ENCODE measurements at places on chromosomes 2 and 18.

DNA sequence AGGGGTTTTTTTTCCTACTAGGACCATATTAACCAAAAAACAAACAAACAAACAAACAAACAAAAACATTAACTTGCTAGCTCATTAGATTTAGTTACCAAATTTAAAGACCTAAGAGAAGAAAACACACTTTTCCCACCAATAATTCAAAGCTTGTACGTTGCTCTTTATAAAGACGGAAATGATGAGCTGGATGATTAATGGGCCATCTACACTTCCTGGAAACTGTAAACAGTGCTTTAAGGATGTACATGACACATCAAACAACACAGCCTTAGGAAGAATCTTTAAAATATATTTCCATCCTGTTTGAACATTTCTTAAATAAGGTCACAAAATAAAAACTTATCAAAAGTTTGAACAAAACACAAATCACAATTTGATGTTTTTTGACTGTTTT lies 982 bp downstream of the BMP10 start:
- no peak for DNase-seq

DNA sequence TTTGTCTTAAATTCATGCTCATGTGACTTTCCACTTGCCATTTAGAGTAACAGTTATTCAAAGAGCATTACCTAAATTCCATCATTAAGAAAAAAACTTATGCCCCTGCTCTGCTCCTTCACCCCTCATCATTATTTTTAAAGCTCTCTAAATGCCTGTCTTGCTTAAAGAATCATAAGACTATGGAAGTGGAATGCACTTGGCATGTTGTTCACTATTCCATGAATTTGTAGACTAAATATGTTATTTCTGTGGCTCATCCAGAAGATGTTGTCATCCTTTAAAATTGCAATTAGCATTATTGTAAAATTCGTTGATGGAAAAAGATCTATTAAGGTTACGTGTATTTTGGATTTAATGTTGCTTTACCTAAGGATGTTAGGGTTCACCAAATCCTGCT lies 61.8 kb downstream of the FMNL2 start:
- no peak for DNase-seq

DNA sequence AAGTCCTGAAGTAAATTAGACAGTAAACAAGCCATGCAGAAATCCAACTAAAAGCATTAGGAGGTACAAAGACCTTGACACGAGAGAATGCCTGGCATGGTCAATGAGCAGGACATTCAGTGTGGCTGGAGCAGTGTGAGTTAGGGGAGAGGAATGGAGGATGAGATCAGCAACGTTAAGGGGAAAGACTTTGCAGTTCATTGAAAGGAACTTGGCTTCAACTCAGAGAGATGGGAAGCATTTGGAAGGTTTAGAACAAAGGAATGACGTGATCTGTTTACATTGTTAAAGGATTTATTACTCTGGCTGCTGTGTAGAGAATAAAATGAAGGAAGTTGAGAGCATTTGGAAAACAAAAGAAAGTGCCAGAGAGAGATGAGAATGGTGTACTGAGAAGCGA lies 621.3 kb downstream of the XIRP2 start:
- DNase-seq: no peak

DNA sequence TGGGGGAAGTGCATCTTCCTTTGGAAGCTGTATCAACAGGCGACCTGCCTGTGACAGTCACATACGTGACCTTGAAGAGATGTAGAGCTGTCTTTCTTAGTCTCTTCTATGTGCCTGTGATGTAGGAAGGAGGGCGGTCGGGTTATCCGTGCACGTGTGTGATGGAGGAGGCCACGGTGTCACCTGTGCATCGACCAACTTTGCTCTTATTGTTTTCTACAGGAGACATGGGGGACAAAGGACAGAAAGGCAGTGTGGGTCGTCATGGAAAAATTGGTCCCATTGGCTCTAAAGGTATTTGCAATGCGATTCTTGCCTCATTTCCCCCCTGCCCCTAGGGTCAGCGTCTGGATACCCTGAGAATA lies 20.7 kb upstream of the ALLC start:
- DNase-seq: no peak

DNA sequence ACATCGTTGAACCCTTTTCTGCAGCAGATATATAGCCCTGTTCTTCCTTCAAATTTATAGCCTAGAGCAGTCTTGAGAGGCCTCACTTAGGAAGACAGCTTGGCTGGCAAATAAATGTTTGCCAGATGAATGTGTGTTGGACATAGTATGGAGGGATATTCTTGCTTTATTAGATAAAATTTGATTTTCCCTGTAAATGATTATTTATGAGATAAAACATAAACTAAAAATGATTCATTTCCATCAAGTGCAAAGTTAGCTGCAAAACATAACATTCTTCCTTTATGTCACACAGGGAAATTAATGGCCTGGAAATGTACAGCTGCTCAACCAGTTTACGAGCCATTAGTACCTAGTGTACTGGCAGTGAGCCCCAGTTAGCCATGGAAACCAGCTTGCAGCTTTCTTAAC lies 82.5 kb downstream of the LIMS1 start:
- DNase-seq: peak; percentile 75

DNA sequence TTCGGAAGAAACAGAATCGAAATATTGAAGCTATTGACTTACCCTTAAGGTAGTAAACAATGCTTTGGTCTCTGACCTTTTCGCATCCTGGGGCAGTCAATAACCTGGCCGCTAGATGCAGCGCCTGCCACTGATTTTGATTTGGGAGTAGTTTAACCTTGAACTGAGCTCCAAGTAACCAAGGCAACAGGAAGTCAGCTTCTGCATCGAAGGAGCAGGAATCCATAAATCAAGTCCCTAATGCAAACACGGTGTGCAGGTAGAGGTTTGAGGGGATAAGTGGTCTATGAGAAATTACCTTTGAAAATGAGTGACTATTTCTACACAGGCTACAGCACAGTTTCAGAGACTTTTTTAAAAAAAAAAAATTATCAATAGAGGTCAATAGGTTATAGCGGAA lies 353.5 kb downstream of the SETBP1 start:
- DNase-seq: no peak
